IMR-90 (cell line): ENCODE measurements at places on chromosomes 2 and 18. TPM values are rescaled to one million over a fixed set of nuclear protein-coding genes. Genes with fewer than 3 reads are reported as not detected.

The OSBPL6 gene
- 2.8 and 3.2 TPM in 2 replicates for total RNA-seq

The SKOR2 gene
- total RNA-seq: not detected in 2 replicates

The TMEM37 gene
- total RNA-seq: under 0.01 TPM in 1 of 2 replicates, not detected in the other

The ANTXR1 gene
- 27.2 and 29.2 TPM in 2 replicates for total RNA-seq

The AMER3 gene
- total RNA-seq: not detected in 2 replicates

The KLHL14 gene
- not detected in 2 replicates for total RNA-seq

The BUB1 gene
- total RNA-seq: 43.4 and 45.8 TPM in 2 replicates

The RFTN2 gene
- 2.3 and 2.5 TPM in 2 replicates for total RNA-seq

The RIT2 gene
- not detected in 2 replicates for total RNA-seq

The UGT1A8 gene
- total RNA-seq: not detected in 2 replicates

The ST8SIA3 gene
- total RNA-seq: not detected in 2 replicates

The RAD51AP2 gene
- total RNA-seq: not detected in 2 replicates

GRCh38 chr2:207746131-207746530 is 23.6 kb downstream of the FZD5 start:
- DNase-seq: peak; percentile 79

DNA sequence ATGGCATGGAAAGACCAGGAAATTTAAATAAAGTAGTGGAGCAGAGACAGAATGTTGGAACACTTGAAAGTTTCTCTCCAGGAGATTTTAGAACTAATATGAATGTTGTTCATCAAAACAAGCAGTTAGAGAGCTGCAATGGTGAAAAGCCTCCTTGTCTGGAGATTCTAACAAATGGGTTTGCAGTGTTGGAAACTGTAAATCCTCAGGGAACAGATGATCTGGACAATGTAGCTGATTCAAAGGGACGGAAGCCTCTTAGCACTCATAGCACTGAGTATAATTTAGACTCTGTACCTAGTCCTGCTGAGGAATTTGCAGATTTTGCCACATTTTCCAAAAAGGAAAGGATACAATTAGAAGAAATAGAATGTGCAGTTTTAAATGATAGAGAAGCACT is 27.7 kb downstream of the AFTPH start:
- DNase-seq: no peak

GRCh38 chr2:67156796-67157195 is 240.3 kb upstream of the ETAA1 start:
- no peak for DNase-seq

- DNase-seq: no peak
Observed at GRCh38 chr2:119859528-119859927, 99.8 kb downstream of the PTPN4 start.

DNA sequence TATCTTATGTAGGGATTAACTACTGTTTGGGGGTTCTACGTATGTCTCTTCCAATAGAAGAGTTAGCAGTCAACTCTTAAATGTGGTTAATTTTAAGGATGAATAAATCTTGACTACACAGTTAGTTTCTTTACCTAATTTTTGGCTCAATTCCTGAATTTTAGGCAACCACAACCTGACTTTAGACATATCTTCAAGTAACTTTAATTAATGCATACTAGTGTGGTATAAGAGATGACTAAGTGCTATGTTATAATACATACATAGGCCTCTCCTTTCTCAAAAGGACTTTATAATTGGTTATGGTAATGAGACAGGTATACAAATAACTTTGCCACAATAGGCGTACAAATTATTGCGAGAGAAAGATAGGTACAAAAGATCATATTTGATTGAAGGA is 312.0 kb downstream of the IRS1 start:
- DNase-seq: no peak

DNA sequence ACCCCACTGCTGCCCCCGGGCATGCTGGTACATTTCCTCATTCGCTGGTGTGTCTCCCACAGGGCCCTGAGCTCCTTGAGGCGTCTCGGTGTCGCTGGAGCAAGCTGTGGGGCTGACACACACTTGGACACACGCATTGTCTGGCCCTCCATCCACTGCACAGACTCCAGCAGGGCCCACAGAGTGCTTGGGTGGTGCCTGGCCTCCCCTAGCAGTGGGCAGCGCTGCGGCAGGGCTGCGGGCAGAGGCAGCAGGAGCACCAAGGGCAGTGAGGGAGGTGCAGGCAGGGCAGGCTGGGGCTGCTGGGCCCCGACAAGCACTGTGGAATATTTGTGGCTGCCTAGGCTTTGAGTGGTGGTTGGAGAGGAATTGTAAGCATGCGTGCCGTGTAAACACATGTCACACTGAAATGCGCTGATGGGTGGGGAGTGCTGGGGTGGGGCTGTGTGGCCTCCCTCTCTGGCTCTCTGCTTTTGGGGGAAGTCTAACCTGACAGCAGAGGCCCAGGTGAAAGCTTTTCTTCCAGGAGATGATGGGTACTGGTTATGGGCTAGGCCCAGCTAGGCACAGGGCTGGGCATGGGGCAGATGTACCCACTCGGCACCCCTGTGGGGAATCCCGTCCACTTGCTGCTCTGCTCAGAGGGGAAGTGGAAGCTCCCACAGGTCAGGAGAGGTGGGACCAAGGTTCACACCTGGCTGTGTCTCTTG is 55.5 kb upstream of the HS6ST1 start:
- DNase-seq: peak; percentile 87

GRCh38 chr2:32264422-32265105 is at the start of gene NLRC4:
TSS of gene NLRC4 (minus strand) at chr2:32264886. CDS start at chr2:32256775, 8,111 bp downstream.
- no peak for DNase-seq

DNA sequence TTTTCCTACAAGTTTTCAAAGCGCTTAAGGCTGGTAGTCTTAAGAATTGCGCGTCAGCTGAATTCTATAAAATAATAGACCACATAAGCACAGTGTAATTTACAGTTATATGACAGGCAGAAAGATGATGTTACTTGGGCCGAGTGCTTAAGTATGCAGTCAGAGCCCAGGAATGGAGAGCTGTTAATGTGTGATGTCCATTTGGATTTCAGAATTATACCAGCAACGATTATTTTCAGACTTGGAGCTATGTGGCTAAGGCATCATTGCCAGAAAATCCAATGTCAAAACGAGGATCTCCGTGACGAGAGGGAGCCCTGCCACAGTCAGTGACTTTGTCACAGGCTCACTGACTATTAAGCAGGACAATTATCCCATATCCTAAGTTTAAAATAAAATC is 3.4 kb downstream of the KLF7 start:
- no peak for DNase-seq

DNA sequence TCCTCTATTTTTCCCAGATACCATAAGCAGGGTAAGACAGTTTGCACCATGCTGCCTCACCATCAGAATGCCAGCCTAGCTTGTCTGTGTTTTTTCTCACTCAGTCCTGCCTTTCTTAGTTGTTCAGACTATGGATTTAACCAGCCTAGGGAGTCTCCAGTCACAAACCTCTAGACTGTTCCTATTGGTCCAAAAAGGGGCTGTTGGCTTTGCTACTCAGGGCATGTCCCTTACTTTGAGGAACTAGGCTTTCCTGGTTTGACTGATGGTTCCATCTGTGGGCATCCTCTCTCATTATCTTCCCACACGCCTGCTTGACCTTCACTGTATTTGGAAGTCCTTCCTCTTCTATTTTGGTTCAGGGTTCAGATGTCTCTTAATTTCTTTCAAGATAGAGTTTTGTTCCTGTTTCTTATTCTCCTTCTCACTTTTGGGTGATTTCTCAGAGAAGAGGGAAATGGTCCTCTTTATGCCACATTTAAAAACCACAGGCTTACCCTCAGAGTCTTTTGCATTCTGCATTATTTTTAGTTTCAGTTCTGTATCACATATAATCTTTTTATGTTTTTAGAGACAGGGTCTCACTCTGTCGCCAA is 31.3 kb upstream of the TMEM131 start:
- no peak for DNase-seq

DNA sequence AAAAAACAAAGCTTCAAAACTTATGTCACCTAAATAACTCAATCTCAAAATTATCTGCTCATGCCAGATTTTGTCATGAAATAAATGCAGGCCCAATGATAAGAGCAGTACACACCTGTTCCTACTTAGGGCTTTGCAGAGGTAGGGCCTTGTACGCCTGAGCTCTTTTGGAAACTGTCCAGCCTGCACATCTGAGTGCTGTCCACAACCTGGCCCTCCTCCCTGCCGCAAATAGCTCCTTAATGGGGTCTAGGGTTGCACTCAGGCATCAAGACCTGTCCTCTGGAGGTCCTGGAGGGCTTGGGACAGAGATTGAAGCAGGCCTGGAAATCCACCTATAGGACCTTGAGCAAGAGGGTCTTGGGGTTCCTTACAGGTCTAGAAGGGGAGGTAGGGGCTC is 115.4 kb upstream of the CCDC195 start:
- DNase-seq: no peak

DNA sequence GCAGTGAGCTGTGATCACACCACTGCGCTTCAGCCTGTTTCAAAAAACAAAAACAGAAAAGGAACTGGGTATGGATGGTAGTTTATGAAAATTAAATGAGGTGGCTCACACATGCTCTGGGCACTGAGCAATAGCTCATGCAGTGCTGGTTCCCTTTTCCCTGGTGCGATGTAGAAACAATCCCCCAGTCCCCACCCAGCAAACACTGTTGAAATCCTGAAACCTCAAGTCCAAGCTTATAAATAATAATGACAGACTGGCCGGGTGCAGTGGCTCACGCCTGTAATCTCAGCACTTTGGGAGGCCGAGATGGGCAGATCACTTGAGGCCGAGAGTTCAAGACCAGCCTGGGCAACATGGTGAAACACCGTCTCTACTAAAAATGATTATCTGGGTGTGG is 55.4 kb upstream of the SMAD2 start:
- no peak for DNase-seq

GRCh38 chr2:202679980-202680379 is 45.2 kb downstream of the FAM117B start:
- no peak for DNase-seq

GRCh38 chr2:148971547-148971946 is 67.0 kb upstream of the LYPD6B start:
- DNase-seq: no peak

GRCh38 chr2:10891390-10891789 is 20.3 kb upstream of the KCNF1 start:
- DNase-seq: no peak

DNA sequence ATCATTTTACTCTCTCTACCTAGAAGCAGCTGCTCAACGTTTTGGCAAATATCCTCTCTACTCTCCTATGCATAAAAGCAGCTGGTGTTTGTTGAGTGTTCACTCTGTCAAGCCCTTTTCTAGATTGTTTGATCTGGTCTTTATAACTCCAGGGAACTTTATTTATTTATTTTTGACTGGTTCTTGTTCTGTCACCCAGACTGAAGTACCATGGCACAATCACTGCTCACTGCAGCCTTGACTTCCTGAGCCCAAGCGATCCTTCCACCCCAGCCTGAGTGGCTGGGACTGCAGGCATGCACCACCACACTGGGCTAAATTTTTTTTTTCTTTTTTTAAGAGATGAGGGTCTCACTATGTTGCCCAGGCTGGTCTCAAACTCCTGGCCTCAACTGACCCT is 12.7 kb downstream of the CATIP start:
- DNase-seq: no peak

DNA sequence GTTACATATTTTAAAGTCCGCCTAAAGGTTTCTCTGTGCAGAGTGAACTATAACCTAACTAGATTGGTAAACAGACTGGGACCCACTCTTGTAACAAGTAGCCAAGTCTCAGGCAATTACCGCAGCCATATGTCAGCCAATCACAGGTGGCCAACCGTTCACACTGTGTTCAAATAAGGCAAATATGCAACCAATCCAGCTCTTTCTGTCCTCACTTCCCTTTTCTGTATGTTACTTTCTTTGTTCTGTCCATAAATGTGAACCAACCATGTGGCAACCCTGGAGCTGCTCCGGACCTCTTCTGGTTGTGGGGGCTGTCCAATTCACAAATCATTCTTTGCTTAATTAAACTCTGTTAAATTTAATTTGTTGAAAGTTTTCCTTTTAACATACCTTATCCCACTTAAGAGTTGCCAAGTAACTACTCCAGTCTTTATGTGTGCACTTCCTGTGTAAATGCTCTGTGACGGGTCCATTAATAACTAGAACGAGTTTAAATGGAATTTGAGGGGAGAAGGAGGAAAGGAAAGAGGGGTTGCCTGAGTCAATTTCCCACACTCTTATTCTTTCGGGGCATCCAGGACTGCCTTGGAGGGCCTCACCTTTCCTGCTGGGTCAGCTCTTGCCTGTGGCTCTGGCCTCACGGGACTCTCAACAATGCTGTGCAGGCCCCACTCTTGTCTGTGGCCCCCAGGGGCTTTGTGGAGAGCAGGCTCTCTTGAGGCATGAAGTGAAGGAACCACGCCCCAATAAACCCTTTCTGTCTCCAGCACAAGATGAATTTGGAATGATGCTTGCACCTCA is 6.6 kb upstream of the RPL37A start:
- DNase-seq: no peak

DNA sequence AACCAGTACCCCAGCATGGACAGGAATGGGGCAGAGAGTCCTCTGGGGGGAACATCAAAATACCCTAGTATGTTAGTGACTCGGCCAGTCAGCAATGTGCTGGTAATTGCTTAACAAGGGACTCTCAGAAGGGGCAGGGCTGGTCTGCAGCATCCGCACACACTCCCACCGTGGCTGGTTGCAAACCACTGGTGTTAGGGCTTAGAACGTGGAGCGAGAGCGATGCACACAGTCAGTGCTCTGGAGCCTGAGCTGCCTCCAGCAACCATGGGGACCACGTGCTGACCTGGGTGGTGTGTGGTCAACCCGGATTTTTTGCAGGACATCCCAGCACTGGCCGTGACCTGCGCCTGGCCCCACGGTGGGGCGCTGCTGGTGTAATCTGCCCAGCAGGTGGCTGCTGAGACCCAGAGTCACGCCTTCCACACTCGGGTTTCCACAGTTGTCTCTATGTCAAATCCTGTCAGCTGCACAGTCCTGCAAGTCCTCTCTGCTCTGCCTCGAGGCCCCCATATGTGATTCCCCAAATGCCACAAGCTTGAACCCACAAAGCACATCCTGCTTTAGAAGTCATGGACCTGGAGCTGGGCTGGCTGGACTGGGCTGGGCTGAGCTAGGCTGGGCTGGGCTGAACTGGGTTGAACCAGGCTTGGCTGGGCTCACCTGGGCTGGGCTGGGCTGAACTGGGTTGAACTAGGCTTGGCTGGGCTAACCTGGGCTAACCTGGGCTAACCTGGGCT is 50.6 kb upstream of the GPC1 start:
- DNase-seq: no peak

- no peak for DNase-seq
Observed at GRCh38 chr2:218880102-218880858, at the start of gene WNT10A. TSS of gene WNT10A (plus strand) at chr2:218880852. CDS start at chr2:218880996, 144 bp downstream.

DNA sequence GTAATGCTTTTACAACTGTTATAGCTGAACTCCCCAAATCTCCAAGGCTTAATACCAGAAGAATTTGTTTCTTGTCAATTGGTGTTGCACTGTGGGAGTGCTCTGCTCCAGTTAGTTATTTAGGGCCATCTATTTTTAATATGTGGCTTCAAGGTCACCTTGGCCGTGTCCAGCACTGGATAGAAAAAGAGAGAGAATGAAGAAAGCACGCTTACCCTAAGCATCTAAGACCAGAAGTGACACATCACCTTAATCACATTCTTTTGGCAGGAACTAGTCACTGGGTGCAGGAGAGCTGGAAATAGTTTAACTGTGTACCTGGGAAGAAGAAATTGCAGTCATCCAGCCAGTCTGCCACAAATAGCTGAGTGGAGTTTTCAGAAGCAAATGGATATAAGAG is 78.8 kb downstream of the VWC2L start:
- no peak for DNase-seq

- DNase-seq: no peak
Observed at GRCh38 chr2:149824136-149824535, 236.6 kb upstream of the MMADHC start.

- DNase-seq: no peak
Observed at GRCh38 chr2:64352292-64352691, 101.7 kb upstream of the LGALSL start.
